ENCODE measurements at places on chromosomes 16 and 17.

DNA sequence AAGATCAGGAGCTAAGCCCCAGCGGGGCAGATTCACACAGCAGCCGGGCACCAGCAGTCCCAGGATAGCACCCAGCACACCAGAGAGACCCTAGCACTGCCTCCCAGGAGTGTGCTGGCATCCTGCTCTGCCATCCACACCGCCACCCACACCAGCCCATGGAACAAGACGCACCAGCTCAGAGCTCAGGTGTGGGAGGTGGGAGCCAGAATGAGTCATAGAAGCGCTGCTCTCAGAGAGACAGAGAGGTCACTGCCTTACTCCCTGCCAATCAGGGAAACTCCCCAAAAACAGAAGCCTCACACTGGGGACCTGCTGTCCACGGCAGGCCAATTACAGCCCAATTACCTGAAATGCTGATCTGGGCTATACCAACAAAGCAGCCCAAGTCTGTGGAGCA, 64.9 kb downstream of the CDYL2 start:
- no peak for DNase-seq

- DNase-seq: peak; percentile 56
Measured at GRCh38 chr16:3138342-3138741, 3.5 kb downstream of the ZNF213 start.

DNA sequence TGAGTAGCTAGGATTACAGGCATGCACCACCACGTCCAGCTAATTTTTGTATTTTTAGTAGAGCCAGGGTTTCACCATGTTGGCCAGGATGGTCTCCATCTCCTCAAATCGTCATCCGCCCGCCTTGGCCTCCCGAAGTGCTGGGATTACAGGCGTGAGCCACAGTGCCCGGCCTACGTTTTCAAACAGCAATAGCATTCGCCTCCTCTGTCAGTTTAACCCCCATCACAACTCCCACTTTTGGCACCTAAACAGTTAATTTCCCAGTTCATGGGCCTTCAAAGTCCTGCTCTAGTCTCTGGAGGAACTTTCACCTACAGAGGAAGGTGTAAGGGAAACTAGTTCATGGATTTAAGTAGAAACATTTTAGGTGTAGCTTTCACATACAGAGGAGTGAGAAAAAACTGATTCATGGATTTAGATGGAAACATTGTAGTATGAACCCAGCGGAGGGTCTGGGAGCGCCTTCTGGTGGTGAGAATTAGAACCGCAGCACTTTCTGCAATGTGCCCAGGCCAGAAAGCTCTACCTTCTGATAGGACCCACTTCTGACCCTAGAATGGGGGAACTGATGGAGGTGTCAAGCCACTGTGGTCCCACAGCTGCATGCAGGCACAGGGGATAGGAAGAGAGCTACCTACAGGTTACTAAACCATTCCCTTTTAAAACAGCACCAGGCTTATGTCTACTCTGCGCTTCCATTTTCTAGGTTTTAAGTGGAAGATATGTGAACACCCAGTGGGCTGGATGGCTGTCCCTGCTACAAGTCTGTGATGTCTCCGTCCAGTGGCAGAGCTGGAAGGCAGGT, 12.0 kb upstream of the MEOX1 start:
- DNase-seq: peak; percentile 41

DNA sequence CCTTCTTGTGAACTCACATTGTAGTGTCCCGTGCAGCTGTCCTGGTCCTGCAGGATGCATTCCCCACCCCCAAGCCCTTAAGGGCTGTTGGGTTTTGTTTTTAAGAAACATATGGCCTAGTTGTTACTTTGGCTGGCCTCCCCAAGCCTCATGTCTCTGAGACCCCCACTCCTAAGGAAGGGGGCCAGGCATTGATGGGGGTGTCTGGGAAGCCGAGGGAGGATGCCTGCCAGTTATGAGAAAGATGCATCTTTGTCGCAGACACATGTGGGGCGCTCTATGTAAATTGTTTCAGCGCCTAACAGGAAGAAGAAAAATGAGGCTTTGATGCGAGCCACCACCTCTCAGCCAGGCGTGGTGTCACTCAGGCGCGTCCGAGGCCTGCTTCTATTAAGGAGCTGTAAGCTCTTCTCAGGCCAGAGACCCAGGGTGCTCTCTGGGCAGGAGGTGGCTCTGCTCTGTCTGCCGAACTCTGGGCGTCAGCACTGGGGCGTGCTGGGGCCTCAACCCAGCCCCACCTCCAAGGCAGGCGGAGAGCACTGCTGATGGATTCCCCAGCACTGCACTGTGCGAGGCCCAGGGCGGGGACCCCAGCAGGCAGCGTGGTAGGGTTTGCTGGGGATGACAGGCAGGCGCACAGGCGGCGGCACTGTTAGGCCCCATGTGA, 70.6 kb downstream of the SREBF1 start:
- no peak for DNase-seq

DNA sequence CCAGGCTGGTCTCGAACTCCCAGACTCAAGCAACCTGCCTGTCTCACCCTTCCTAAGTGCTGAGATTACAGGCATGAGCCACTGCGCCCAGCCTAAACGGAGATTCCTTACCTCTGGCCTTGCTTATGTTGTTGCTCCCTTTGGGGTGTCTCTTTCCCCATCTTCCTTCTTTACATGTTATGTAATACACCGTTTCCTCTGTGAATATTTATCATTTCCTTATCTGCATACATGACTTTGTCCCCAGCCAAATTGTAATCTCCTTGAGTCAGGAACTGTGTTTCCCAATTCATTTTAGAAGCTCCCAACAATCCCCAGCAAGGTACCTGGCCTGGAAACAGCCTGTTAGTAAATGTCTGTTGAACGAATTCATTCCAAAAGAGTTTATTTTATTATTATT, 15.7 kb downstream of the COPZ2 start:
- no peak for DNase-seq

GRCh38 chr17:10748531-10749181, 18.8 kb upstream of the TMEM220 start:
- no peak for DNase-seq

- DNase-seq: no peak
Measured at GRCh38 chr16:24174957-24175356, 81.2 kb upstream of the CACNG3 start.

DNA sequence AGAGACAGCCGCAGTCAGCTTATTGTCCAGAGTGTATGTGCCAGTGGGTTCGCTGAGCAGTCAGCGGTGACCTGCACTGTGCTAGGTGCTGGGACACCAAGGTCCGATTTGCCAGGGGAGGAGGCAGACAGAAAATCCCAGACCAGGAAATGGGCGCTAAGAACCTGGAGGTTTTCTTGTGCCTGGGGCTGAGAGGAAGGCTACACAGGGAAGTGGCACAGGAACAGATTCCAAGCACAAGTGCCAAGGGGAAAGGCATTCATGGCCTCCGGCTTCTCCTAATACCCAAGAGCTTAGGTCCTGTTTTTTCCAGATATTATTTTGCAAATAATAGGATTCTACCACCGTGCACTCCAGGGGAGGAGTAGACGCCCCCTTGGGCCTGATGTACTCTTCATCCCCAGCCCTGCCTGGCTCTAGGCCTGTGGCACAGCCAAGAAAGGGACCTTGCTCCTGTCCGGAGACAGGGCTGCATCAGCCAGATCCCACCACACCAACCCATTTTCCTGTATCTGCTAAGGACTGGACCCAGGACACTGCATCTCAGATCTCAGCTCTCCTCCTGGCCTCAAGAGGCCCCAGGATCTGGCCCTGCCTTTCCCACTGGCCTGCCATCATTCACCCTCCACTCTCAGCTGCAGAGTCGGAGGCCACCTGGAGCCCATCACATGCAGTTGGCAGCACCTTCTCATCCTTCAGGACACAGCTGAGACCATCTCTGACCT, 187.2 kb downstream of the NTN1 start:
- DNase-seq: no peak

DNA sequence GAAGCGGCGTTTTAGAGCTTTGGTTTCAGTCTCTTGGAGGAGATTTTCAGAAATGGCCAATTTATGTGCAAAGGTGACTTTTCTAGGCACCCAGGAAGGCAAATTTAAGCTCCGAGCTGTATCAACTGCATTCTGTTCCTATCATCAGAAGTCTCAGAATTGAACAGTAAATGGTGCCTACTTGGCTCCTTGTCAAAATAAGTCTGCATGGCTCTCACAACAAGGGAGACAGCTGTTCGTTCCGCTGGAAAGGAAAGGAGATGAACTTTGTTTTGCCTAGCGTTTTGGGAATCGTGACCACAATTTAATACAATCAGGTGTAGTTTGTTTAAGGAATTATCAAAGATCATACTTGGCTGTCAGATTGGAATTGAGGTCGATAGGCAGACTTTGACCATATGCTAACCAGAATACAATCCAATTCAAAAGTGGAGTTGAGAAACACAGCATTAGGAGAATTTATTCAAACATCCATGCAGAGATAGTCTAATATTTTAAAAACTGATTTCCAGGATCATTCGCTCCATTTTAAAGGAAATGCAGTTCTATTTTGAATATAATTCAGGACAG, 139.4 kb downstream of the CPPED1 start:
- DNase-seq: no peak

GRCh38 chr17:17808706-17809432, 27.9 kb downstream of the SREBF1 start:
- no peak for DNase-seq

DNA sequence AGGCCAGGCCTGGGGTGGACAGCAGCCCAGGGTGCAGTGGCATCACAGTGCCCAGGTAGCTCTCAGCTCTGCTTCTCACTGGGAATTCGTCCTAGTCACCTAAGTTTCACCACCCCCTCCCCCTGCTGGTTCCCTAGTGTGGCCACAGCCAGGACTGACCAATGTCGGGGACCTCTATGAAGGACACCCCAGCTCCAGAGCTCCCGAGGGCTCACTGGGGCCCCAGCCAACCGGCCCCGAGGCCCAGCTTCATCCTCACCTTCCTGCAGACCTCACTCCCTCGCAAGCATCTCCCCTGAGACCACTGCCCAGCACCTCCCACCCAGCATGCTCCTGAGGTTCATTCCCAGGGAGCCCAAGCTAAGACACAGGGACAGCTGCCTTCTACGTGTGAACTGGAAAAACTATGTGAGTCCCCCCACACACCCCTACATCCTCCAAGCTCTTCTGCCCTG, 4.9 kb downstream of the SPPL2C start:
- DNase-seq: no peak

- DNase-seq: peak; percentile 80
Measured at GRCh38 chr16:85605912-85606841, 6.9 kb upstream of the GSE1 start.

- DNase-seq: no peak
Measured at GRCh38 chr16:70712942-70713341, 27.1 kb upstream of the MTSS2 start.

DNA sequence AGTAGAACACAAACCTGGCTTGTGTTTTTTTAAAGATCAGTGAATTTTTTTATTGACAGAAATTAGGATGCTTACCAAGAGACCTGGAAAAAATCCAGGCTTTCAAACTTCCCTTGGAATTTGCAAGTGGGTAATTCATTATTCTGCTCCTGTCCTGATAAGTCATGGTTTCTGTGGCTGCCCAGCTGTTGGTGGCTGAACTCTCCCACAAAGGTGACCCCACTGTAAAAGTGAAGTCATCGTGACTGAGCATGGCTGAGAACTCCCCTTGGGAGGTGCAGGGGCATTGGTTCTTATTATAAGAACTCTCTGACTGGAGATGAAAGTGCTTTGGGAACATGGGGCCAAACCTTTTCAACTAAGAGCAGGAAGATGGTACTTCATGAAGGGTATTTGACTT, 46.6 kb upstream of the TANC2 start:
- DNase-seq: peak; percentile 6

GRCh38 chr17:27284811-27285415, 9.0 kb upstream of the WSB1 start:
- no peak for DNase-seq

DNA sequence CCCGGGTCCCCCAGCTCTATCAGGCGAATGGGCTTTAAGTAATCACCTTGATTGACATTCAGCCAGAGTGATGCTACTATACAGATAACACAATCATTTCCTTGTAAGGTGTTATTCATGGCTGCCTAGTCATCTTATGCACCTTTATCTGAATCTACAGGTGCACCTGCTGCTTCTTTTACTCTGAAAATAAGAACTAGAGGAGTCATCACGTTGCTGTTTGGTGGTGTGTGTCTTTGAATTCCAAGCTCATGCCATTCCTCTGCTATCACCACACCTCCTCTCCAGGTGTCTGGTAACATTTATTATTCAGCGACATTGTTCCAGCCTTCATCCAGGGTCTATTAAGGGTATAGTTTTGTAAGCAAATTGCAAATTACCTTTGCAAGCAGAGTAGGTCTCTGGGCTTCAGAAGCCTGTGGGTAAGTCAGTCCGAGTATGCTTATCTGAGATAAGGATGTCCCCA, 51.9 kb downstream of the NOS2 start:
- no peak for DNase-seq

- peak; percentile 97 for DNase-seq
Measured at GRCh38 chr17:50482516-50482915, 3.9 kb downstream of the RSAD1 start.

GRCh38 chr17:2694381-2695242, 17.0 kb downstream of the CLUH start:
- peak; percentile 69 for DNase-seq

GRCh38 chr16:2148714-2149629, 547 bp downstream of the RAB26 start:
- DNase-seq: peak; percentile 54

GRCh38 chr17:81685108-81685507, 1.3 kb downstream of the HGS start:
- no peak for DNase-seq

DNA sequence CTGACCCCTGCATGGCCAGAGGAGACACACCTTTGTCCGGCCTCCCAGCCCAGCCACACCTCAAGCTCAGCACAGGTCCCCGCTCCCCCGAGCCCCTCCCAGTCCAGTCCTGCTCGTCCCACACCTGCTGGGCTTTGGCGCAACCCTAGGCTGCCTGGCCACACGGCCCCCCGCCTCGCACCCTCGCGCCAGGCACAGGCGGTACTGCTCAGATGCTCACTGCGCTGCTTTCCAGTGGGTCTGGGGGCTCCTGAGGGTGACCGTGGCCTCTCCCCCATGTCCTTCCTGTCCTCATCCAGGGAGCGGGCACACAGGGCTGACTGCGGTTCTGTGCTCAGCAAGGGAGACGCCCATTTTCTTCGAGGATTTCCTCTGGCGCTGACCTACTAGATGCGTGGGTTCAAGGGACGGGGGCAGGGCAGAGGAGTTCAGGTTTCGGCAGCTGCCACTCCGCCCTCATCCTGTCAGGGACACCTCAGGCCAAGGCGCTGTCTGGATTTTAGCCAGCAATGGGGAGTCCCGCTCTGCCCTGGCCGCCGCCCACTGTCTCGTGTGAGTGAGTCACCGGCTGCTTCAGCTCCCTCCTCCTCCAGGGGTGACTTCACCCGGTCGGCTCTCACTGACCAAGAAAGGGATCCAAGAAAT, 118.0 kb upstream of the ZNF469 start:
- peak; percentile 94 for DNase-seq

- DNase-seq: no peak
Measured at GRCh38 chr17:61832463-61832862, 30.9 kb downstream of the BRIP1 start.

- no peak for DNase-seq
Measured at GRCh38 chr16:48049847-48050246, 105.9 kb downstream of the ABCC12 start.

Measured in pancreas (tissue), 10 donors.